ENCODE measurements at places on chromosomes 13 and 19.

DNA sequence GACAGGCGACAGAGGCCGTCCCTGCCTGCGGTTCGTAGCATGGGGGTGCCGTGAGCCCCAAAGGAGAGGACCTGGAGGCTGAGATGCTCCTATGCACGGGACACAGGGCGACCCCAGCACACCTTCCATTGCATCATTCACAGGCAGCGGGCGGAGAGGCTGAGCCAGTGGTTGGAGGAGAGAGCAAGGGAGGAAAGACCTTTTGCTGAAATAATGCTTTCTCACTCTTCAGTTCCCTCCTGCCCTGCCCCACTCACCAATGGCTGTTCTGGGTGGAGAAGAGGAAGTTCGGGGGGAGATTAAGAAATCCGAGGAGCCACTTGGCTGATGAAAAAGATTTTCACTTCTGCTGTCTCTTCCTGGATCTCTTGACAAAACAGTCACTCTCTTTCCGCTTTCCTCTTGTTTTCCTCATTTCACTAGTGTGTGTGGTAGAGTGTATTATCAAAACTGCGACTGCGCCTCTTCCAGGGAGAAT is at the start of gene NLRP12:
TSS of gene NLRP12 (minus strand) at position 181 of the 478 bp plus-strand sequence. CDS start at position 41, 140 bp downstream.
- DNase-seq, result no peak

- no peak for DNase-seq
Observed at GRCh38 chr19:34263745-34264237, 9.4 kb downstream of the GARRE1 start.

DNA sequence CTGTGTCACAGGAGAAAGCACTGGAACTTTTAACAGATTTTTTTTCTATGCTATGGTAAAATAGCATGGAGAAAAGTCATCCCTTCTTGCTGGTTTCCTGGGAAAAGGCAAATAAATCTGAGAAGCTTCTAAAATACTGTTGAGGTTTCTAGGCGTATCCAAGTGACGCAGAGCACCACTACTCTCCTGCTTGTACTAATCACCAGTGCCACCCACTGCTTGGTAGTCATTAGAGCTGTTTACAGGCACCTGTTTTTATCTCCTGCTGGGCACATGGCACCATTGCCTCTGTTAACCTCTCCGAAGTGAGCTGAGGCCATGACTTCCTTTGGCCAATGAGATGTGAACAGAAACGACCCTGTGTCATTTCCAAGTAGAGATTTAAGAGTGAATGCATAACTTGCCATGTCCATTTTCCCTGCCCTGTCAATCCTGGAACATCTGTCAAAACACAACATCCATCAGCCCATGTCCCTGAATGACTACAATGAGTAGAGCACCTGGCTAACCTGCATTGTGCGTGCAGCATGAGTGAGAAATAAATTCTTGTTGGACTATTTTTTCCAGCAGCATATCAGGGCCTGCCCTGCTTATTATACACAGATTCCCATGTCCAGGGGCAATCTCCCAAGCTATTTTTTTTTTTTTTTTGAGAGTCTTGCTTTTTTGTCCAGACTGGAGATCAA is 17.3 kb upstream of the OXGR1 start:
- no peak for DNase-seq

DNA sequence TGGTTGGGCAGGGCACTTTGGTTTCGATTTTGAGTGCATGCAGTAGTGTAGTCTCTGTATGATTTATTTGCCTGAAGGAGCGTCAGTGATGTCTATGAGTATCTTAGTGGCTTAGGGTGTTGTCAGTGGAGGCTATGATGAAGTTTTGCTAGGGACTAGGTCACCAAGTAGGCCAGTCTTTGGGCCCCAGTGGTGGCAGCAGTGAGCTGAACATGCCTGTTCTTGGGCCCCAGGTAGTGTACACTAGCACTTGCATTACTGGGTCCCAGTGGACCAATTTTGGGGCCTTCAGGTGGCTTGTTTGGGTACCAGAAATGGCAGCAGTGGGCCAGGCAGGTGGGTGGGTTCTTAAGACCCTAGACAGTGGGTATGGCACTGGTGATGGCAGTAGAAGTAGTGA is 598.7 kb upstream of the SPRY2 start:
- no peak for DNase-seq

All from activated CD4-positive, alpha-beta T cell treated with anti-CD3 and anti-CD28 coated beads for 1 hour (primary cell).